ENCODE measurements at places on chromosomes 11 and 22.

DNA sequence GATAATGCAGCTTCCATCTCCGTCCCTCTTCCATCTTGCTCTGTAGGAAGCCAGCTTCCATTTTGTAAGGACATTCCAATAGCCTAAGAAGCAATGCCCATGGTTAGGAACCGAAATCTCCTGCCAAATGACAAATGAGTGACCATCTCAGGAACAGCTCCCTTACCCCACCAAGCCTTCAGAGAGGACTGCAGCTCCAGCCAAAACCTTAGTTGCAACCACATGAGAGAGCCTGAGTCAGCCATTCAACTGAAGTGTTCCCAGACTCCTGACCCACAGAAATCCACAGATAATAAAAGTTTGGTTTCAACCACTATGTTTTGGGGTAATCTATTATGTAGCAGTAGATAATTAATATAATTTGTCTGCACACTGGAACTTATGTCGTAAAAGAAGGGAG is 51.7 kb upstream of the LDLRAD3 start:
- DNase-seq = no peak

GRCh38 chr11:31558001-31558400 is 48.4 kb downstream of the ELP4 start:
- no peak for DNase-seq

GRCh38 chr22:19800761-19801244 is 40.2 kb downstream of the TBX1 start:
- no peak for DNase-seq

DNA sequence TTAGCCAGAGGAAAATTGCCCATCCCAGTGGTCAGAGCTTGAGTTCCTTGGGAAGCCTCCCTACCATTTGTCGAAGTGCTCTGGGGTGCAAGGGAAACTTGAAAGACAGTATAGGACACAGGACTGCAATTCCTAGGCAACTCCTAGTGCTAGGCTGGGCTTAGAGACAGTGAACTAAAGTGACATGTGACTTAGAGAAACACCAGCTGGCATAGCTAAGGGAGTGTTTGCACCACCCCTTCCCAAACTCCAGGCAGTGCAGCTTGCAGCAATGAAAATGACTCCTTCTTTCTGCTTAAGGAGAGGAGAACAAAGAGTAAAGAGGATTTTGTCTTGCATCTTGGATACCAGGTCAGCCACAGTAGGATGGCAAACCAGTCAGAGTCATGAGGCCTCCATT is 388.0 kb downstream of the DYNC2H1 start:
- no peak for DNase-seq

DNA sequence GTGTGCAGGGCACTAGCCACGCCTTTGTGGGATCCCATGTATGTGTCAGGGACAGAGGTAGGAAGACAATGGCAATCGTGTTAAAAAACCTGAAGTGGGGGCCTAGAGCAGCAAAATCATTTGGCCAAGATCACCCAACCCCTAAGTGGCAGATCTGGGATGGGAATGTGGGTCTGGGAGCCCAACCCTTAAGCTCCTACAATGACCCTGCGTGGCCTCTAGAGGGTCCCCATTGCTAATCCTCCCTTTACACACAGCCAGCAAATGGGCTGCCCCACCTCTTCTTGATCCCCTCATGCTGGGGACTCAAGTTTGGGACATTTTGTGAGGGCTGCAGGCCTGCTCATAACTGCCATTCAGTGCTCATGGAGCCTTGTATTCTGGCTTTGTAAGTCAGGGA is 73.2 kb upstream of the SUSD2 start:
- DNase-seq = no peak

- no peak for DNase-seq
Measured at GRCh38 chr22:49660794-49661781, 166.6 kb downstream of the BRD1 start.

DNA sequence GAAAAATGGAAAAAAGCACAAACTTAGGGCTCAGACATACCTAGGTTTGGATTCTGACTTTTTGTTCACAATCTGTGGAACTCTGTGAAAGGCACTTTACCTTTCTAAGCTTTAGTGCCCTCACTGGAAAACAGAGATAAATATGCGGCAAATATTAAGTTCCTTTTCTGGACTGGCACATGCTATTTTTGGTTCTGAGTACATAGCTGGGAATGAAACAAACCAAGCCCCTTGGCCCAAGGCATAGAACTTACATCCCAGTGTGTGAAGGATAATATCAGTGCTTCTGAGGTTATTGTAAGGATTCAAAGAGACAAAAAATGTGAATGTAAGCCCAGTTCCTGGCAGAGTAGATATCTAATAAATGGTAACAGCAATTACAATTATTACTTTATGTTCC is 227.5 kb downstream of the ADAMTS15 start:
- DNase-seq = no peak

GRCh38 chr11:72630104-72630852 is 43.9 kb downstream of the PDE2A start:
- DNase-seq = no peak

GRCh38 chr11:10387206-10388083 is 67.6 kb upstream of the AMPD3 start:
- no peak for DNase-seq

- DNase-seq = no peak
Measured at GRCh38 chr11:60165538-60165937, 17.3 kb downstream of the MS4A6A start.

GRCh38 chr11:117356126-117356890 is 28.7 kb downstream of the CEP164 start:
- no peak for DNase-seq

All from NCI-H1092 treated with DMSO at 0.1 percent for 48 hours (cell line).